ENCODE measurements at places on chromosomes 11 and 22. TPM values are rescaled to one million over a fixed set of nuclear protein-coding genes. Genes with fewer than 3 reads are reported as not detected.

Gene SLC25A1
- polyA plus RNA-seq, result 15.8 TPM

Gene ZNF215
- polyA plus RNA-seq, result 0.42 TPM

Gene NDUFS8
- polyA plus RNA-seq, result 80.1 TPM

Gene KRTAP5-11
- polyA plus RNA-seq, result not detected

Gene TMEM9B
- polyA plus RNA-seq, result 25.8 TPM
